Activated T-cell treated with anti-CD3 and anti-CD28 coated beads, Interleukin-2, amount 50 U/mL, for 1 hour (primary cell): ENCODE measurements at places on chromosomes 16 and 17.

DNA sequence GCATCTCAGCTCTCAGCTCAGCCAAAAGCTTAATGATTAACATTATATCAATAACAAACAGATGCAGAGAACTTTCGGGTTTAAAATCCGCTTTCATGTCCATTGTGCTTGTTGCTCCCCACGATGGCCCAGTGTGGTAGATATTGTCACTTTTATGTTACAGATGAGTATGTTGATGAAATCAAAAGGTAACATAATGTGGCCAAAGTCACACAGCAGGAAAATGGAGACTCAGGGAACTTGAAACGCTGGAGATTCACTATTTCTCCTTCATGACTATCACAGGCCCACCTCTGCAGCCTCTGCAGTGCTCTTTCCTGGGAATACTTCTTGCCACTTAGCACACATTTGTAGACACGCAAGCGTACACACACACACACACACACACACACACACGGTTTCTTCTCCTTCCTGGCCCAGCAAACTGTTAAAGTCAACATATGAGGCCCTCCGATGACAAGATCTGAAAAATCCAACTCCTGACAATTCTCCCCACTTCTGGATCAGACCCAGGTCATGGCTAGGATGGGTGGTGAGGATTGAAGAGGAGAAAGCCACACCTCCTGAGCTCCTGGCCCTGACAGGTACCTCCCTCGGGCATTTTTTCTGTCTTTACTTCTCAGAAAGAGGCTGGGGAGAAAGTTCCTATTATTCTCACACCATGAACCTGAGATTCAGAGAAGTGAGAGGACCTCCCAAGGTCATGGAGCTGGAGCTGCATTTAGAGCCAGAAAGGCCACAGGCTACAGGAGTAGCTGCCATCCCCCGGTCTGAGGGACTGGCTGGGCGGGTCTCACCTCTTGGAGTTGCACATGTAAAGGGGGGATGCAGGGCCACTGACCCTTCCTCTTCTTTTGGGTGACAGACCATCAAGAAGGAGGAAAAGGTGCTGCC, 9.7 kb downstream of the DRC7 start:
- no peak for DNase-seq

GRCh38 chr17:37382056-37382455, 6.3 kb downstream of the C17orf78 start:
- DNase-seq: no peak

GRCh38 chr16:14501331-14502255, 128.5 kb downstream of the PARN start:
- DNase-seq: no peak

DNA sequence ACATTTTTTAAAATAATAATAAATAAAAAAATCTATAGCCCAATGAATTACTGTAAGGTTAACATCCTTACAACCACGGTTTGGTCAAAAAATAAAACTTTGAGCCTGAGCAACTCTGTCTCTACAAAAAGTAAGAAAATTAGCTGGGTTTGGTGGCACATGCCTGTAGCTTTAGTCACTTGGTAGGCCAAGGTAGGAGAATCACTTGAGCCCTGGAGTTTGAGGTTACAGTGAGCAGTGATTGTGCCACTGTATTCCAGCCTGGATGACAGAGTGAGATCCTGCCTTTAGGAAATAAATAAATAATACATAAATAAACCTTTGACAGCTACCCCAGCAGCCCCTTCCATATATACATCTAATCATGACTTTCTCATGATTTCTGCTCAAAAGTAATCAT, 26.9 kb upstream of the PHAF1 start:
- DNase-seq: no peak

- DNase-seq: no peak
Observed at GRCh38 chr16:23232806-23233205, 50.3 kb downstream of the SCNN1G start.

- peak; percentile 41 for DNase-seq
Observed at GRCh38 chr17:7191571-7192270, 12.6 kb upstream of the ASGR1 start.

DNA sequence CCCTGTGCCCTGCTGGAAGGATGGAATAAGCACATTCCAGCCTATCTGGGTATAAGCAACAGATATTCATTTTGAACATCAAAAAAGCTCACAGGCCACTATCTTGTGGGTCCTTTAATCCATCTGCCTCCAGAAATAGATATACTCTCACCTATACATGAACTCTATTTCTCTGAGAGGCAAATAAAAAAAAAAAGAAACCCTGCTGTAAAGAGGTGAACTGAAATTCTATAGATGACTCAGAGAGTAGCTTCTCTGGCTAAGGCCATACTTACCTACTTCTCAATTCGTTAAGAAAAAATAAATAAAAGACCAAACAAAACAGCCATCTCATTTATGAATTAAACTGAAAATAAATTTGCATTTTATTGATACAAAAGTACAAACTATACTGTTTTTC, 86.3 kb downstream of the DYNLRB2 start:
- DNase-seq: no peak

- DNase-seq: no peak
Observed at GRCh38 chr17:82602986-82603710, 45.1 kb downstream of the WDR45B start.

DNA sequence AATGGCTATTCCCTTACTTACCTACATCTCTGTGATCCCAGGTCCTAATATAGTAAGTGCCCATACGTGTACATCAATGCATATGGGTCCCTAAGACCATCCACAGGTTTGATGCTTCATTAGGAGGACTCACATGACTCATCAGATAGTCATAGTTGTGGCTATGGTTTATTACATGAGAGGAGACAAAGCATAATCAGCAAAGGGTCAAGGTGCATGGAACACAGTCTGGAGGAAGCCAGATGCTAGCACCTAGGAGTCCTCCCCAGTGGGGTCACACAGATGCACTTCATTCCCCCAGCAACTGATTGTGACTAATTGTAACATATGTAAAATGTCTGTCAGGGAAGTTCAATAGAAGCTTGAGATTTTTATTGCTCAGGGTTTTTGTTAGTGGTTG, 42.8 kb downstream of the PHKB start:
- DNase-seq: no peak

DNA sequence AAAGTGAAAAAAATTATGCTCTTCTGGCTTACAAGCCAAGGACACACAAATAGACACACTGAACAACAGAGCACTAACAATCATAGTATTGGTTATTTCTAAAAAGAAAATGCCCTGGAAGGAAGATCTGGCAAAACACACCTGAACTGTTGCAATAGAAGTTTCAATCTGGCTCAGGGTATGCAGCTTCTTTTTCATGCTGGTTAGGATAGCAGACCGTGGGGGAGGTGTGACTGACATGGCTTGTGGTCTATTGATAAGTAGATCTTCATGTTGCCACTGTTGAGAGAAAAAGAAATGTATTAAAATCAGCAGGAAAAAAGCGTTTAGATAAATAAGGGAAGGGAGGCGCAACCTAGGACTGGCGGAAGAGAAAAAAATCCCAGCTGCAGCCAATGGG, 26.5 kb upstream of the ARL6IP1 start:
- DNase-seq: no peak

DNA sequence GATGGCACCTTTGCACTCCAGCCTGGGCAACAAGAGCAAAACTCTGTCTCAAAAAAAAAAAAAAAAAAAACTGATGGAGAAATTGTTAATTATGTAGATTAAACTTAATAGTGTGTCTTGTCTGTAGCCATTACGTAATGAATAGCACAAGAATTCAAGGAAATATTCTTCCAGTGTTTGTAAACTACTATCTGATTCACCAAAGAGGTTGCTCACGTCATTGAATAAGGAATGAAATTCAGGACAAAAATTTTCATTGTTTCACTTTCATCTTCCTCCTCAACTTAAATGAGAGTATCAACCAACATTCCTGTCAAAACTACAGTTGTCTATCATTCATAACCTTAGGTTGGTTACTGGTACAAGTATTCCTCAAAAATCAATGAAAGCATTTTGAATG, 30.7 kb upstream of the MYO18A start:
- DNase-seq: no peak

DNA sequence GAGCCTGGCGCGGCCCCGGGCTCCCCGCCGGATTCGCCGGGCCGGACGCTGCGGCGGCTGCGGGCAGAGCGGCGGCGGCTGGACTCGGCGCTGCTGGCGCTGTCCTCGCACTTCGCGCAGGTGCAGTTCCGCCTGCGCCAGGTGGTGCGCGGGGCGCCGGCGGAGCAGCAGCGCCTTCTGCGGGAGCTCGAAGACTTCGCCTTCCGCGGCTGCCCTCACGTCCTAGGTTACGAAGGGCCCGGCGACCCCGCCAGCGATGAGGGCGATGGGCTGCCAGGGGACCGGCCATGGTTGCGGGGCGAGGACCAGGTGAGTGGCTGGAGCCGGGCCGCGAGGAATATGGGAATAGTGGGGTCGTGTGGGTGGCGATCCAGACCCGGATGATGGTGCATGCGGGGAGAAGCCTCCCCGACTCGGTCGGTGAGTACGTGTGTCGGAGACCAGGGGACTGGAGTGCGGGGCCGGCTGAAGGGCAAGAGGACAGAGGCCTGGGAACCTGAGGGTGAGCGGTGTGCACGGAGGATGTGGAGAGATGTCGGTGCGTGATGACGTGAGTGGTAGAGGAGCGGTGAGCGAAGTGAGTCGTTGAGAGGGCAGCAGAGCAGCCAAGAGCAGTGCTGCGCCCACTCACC, 517 bp downstream of the RUNDC1 start:
- peak; percentile 62 for DNase-seq

GRCh38 chr17:66810951-66811682, 23.8 kb upstream of the CACNG5 start:
- no peak for DNase-seq

GRCh38 chr17:32558326-32558955, 71.6 kb downstream of the CDK5R1 start:
- DNase-seq: no peak

GRCh38 chr17:35977509-35977908, 3.8 kb downstream of the CCL16 start:
- DNase-seq: no peak

- DNase-seq: no peak
Observed at GRCh38 chr16:51268237-51268636, 117.2 kb upstream of the SALL1 start.

- no peak for DNase-seq
Observed at GRCh38 chr16:88630941-88631340, 7.4 kb upstream of the IL17C start.

DNA sequence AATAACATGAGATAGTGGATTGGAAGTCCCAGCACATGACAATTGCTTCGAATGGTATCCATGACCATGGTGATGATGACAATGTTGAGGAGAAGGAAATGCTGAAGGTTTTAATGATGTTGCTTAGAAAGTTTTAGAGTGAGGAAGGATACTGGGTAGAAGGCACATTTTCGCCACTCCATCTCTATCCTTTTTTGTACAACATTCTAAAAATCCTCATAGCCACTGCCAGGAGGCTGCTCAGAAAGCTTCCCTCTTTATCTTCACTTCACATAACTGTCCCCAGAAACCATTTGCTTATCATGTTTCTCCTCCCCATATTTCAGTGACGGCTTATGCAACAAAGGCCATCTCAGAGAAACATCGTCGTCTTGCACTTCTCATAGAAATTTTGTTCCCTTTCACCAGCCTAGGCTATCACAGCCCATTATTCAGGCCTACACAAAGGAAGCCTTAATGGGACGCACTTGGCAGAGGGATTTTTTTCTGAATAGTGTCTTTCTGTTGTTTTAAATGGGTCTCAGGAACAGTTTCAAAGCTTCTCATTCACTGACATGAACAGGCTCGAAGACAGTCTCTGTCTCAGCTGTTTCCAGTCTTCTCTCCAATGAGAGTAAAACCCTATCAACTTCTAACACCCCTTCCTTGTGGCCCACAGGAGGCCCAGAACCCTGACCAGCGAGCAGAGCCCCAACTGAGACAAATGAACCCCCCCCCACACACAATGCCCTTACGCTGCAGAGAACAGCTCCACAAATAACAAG, 506.7 kb downstream of the HAPSTR1 start:
- DNase-seq: no peak

GRCh38 chr16:21646091-21646490, 6.3 kb downstream of the IGSF6 start:
- DNase-seq: no peak

GRCh38 chr17:75181608-75182318, 996 bp downstream of the SUMO2 start:
- DNase-seq: no peak

DNA sequence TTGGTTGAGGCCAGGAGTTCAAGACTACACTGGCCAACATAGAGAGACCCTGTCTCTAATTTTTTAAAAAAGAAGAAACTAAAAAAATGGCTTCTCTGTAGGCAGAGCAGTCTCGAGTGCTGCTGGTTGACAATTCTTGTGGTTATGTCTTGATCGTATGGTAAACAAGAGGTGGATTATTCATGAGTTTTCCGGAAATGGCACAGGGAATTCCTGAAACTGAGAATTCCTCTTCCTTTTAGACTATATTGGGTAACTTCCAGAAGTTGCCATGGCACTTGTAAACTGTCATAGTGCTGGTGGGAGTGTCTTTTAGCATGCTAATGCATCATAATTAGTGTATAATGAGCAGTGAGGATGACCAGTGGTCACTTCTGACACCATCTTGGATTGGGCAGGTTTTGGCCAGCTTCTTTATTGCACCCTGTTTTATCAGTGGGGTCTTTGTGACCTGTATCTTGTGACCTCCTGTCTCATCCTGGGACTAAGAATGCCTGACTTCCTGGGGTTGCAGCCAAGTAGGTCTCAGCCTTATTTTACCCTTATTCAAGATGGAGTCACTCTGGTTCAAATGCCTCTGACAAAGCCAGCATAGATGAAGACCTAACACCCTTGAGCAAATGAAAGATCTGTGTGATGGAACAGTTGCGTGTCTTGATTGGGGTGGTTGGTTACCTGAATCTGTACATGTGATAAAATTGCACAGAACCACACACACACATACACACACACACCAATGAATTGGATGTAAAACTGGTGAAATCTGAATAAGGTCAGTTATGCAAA, 30.2 kb downstream of the BMERB1 start:
- DNase-seq: no peak

DNA sequence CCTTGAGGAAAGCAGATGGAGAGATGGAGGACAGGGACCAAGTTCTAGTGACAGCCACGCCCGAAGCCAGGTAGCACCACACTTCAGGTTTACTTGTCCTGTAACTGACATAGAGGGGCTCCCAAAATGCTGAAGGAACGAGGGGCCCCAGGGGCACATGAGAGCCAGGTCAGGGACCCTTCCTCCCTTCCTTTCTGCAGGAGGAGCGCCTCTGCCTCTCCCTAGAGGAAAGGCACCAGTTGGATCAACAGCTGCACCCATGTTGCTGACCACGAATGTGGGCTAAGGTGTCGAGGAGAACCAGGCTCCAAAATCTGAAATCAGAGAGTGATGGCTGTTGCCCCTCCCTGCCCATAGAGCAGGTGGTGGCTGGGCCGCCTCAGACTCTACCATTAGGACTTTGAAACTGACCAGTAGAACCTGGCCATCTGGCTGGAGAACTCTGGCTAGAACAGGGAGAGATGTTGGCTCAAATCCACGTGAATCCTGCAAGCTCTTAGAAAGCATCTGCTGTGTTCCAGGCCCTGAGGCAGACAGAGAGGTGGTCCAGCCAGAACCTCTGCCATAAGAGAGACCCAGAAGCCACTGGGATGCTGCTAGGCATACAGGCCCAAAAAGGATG, 218.8 kb downstream of the KATNIP start:
- no peak for DNase-seq

- no peak for DNase-seq
Observed at GRCh38 chr16:17228048-17228707, 242.6 kb downstream of the XYLT1 start.
